ENCODE measurements at places on chromosomes 16 and 17.

GRCh38 chr17:41322094-41322902 lies 6.8 kb upstream of the KRTAP17-1 start:
- peak; percentile 54 for DNase-seq

DNA sequence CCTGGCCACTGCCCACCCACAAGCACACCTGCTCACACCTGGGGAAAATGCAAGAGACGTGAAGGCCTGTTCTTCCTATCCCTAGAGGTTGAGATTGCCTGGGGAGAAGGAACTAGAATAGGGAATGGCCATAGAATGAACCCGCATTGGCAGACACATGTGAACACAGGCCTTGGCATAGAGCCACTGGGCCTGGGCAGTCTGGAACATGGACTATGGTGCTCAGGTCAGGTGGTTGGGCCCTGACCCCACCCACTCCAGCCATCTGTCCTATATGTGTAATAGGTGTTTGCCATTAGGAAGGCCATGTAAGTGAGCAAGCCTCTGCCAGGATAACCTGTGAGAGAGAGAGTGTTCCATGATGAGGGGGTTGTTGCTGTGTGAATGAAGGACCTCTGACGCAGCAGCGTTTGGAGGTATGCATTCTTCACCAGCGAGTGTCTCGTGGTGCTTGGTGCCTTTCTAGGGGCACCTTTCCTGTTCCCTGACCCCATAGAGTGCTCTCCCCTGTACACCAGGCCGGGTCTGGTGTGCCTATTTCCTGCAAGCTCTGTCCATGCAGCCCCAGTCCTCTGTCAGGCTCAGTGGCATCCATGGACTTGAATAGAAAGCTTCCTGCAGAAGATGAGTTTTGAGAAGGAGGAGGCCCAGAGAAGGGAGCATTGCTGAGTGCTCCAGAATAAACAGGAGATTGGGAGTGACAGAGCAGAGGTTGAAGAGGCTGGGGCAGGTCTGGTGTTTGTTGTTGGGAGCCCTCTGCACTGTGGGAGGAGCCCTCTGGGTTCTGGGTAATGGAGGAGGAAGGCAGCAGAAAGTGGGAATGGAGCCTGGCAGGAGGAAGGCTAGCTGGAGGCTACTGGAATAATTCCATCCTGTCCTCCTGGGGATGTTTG lies 15.6 kb downstream of the CTRL start:
- no peak for DNase-seq

DNA sequence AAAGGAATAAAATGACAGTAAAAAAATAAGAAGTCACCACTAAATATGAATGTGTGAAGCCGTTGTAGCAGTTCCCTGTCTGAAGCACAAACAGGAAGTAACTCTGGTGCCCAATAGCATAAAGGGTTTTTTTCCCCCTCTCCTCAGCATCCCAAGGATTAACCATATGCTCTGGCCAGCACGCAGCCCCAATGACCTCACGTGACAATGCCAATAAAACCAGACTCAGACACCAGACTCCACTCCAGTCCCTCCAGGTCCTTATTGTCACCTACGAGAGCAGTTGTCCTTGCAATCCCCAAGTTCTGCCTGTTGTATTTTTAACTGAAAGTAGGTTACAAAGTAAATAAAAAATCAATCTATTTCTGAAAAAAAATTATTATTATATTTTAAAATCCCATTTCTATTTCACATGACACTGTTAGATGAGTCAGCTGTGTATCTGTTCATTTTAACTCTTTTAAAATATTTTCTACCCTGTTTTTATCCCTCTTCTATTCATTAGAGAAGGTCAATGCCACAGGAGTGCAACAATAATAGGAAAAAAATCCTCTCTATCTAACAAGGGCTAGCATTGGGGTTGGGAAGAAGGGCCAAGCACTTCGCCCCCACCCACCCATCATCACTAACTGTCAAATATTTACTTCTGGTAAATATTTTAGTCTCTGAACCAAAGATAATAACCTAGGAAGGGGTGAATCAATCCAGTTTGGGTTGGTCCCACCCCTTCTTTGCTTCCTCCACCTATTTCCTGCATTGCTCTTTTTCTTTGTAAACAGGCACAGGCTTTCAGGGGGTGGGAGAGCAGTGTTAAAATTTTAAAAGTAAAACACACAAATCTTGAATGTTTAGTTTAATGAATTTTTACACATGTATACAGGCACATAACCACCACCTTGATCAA lies 6.6 kb downstream of the PRAC1 start:
- no peak for DNase-seq

DNA sequence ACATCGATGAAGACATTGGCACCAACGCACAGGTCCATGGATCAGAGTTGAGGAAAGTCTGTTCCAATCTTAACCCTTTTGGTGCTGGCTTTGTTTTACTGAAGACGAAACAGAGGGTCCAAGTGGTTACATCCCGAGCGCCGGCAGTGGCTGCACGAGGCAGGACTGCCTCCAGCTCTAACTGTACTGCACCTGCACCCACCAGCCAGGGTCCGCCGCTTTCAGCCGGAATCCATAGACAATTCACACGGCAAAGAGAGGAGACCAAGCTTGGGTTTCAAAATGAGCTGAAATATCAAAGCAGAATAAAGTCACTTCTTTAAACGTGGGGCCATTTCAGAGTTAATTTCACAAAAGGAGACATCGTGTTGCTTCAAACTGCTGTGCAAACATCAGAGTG lies 21.2 kb upstream of the ZC3H18 start:
- no peak for DNase-seq

GRCh38 chr17:48646183-48647102 lies 20.3 kb upstream of the HOXB9 start:
- no peak for DNase-seq

- no peak for DNase-seq
Measured at GRCh38 chr17:68390888-68391545, 66.3 kb downstream of the WIPI1 start.

DNA sequence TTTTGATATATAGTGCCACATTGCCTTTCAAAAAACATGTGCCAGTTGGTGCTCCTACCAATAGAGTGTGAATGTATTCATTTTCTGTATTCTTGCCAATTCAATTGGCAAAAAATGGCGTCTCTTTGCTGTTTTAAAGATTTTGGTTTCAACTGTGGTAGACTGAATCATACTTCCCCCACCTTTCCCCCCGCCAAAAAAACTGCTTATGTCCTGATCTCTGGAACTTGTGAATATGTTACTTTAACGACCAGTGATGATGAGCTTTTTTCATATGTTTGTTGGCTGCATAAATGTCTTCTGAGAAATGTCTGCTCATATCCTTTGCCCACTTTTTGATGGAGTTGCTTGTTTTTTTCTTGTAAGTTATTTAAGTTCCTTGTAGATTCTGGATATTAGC lies 325.1 kb upstream of the KCNJ16 start:
- no peak for DNase-seq

DNA sequence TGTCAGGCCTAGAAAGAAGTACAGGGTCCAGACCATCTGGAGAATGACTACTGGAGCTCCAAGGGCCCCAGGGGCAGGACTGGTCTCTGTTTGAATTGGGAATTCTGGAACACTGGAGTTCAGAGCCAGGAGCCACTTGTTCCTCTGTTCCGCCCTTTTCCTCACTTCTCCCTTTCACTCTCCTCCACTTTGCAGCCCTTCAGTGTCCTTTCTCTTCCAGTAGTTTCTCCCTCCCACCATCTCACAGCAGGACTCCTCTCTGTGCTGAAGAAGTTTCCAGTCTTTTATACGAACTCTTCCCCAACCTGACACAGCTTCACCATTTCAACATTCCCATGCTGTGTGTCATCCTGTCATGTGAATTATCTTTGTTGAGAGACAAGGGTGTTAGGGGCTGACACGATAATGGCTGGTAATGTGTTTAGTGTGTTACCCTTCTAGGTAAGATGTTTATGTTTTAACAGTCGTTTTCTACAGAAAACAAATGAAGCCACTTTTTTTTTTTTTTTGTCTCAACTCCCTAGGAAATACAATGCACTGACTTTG lies 180.3 kb upstream of the MYOCD start:
- no peak for DNase-seq

- DNase-seq, result no peak
Measured at GRCh38 chr16:69838489-69838888, 76.4 kb downstream of the WWP2 start.

GRCh38 chr17:32567086-32567485 lies 80.3 kb downstream of the CDK5R1 start:
- DNase-seq, result no peak

GRCh38 chr17:77569846-77570564 lies 388.5 kb upstream of the TNRC6C start:
- DNase-seq, result no peak

GRCh38 chr17:39178536-39178935 lies 12.6 kb upstream of the ARL5C start:
- no peak for DNase-seq

GRCh38 chr17:18025241-18025944 lies 13.6 kb downstream of the ATPAF2 start:
- DNase-seq, result peak; percentile 76

DNA sequence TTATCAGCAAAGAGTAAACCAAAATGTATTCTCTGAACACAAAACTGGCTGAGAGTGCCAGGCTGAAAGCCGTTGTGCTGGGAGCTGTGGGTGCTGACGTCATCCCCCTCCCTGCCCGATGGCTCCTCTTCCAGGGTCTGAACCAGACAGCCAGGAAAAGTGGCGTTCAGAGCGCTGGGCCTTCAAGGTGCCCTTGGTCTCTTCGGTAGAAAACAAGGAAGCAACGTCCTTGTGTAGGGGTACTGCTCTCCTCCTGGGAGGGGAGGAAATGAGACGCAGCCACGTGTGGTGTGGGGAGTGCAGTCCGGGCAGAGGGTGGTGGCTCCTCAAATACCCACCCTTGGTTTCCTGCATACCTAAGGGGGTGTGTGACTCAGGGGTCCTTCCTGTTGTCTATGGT lies 394.7 kb downstream of the SEC14L1 start:
- DNase-seq, result no peak

DNA sequence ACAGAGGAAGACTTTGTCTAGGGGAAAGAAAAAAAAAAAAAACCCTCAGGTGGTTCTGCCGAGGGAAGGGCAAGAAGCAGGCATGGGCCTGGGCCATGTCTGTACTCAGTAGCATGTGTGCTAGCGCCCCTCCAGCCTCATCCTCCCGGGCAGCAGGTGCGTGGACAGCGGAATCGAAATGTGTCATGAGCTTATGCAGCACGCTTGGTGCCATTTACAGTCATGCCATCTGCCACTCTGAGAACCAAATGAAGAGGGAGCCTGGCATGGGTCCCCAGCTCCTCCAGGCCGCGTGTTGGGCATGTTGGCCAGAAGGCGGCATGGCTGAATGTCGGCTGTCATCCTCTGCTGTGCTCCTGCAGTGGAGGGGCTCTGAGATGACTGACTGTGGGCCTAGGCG lies 31.4 kb downstream of the CRAMP1 start:
- DNase-seq, result no peak

DNA sequence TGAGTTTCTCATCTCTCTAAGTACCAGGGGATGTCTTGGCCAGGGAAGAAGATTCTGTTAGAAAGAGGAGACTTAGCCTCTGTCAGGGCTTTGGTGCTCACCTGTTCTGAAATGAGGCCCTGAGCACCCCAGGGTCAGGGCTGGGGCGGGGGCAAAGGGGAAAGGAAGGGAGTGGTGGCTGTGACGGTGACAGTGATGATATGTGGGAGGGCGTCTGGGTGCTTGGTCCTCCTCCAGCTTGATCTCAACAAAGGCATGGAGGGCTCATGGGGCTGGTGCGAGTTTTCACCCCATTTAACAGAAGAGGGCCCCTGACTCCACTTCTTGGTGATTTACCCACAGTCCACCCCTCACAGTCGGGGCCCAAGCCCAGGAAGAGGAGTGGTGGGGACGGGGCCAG lies 15.1 kb downstream of the SOX8 start:
- DNase-seq, result no peak

- no peak for DNase-seq
Measured at GRCh38 chr16:70724146-70725023, 38.5 kb upstream of the MTSS2 start.

DNA sequence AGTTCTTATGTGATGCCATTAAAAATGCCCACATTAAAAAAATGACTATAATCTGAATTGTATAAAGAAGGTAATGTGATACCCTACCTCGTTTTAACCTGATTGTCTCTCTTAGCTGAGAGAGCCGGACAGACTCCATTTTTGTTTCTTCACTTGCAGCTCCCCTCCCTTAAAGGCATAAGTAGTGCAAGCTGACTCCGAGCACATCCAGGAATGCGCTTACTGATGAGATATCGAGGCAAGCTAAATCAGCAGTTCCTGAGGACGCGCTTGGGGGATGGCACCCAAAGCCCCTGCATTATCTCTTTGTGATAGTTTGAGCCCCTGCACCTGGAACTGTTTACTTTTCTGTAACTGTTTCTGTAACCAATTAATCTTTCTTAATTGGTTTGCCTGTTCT lies 6.3 kb downstream of the KRT24 start:
- DNase-seq, result no peak

- no peak for DNase-seq
Measured at GRCh38 chr16:54431041-54431996, 144.7 kb upstream of the IRX3 start.

DNA sequence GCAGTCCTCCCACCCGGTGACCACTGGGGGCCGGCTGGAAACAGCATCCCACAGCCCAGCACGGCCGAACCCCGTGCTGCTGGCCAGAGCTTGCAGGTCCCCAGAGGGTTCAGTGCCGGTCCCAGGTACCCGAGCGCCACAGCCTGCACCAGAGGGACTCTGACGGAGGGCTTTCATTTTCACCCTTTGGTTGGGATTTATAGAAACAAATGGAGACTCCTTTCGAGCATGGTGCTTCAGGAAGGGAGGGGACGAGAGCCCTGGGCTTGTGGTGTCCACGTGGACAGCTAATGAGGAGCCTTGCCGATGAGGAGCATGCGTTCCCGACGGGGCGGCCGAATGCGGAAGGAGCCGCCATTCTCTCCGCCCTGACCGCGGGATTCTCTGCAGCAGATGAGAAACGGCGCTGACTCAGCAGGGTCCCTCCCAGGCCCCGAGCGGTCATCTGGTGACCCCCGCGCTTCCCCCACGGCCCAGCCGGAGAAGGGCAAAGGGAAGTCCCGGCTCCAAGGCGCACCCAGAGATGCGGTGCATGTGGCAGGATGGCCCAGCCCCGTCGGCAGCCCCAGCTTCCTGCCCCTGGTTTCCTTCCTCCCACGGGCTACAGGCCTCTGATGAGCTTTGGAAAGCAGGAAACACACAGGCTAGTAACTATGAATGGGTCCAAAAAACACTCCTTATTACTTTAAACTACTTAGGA lies 9.8 kb downstream of the SLC38A10 start:
- peak; percentile 41 for DNase-seq

DNA sequence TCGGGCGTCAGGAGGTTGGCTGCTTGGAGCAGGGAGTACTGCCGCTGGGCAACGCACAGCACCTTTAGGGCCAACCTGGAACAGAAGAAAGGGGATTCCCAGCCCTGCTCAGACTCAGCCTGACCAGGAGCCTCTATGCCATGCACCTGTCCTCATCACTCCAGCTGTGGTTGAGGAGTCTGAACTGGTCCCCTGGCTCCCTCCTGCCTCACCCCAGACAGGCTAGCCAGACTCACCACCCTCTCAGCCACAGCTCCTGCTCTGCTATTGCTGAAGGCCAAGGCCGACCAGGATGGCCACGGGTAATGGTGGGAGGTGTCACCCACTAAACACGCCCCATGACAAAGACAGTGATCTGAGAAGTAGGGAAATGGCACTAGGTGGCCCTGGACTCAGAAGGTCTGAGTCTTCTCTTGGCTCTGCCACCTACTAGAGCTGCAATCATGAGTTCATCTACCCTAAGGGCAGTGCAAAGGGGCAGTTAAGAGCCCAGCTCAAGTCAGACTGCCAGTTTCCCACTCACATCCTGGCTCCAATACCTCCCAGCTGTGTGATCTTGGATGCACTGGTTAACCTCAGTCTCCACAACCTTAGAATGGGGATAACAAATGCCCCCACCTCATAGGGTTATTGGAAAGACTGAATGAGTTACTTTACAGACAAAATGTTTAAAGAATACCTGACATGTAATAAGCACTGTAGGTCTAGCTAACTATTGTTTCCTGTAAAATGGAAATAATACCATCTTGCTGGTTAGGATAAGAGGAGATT lies 13.8 kb upstream of the GFAP start:
- no peak for DNase-seq
